CD8-positive, alpha-beta memory T cell (primary cell): ENCODE measurements at places on chromosomes 4 and X.

DNA sequence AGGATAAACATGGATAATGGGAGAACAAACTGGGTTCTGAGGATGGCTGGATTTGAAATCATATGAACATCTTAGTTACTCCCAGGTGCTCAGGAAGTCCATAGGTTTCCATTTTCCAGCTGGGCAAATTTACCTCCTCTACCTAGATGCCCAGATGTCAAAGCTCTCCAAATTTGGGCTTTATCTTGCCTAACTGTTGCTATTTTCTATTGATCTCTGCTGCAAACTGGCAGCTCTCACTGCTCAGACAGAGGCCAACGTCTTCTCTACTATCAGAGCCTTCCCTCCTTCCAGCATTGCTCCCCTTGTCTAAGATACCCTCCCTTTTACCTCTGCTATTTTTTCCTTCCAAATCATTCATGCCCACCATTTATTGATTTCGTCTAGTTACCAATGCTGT, 62.1 kb downstream of the LDB2 start:
- H3K27ac ChIP-seq = no peak overlapping the region
- H3K27me3 ChIP-seq = no peaks in the 10 kb centered on the region
- no peak overlapping the region for H3K4me3 ChIP-seq

- no peaks in the 10 kb centered on the region for H3K27me3 ChIP-seq
- peak; percentile 82 for DNase-seq
- no peaks in the 10 kb centered on the region for H3K36me3 ChIP-seq
- peak within 1 kb of the TSS; percentile 48 for H3K27ac ChIP-seq
Measured at GRCh38 chrX:132488819-132489577, at the start of gene MBNL3. Gene MBNL3, minus strand, starts transcription at chrX:132489038. Its CDS starts 49,427 bp downstream, at chrX:132439611.

DNA sequence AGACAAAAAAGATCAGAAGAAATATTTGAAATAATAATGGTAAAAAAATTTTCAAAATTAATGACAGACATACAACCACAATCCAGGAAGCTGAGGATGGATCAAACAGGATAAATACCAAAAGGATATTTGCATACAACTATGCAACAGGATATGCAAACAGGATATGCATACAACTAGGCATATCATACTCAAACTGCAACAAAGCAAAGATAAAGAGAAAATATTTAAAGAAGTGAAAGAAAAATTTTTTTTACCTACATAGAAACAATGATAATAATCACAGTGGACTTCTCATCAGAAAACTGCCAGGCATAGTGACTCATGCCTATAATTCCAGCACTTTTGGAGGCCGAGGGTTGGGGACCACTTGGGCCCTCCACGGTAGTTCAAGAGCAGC, 11.3 kb upstream of the DHX15 start:
- no peaks in the 10 kb centered on the region for H3K4me1 ChIP-seq
- H3K27ac ChIP-seq = no peak overlapping the region
- no peaks in the 10 kb centered on the region for H3K36me3 ChIP-seq
- H3K27me3 ChIP-seq = no peaks in the 10 kb centered on the region

- H3K4me3 ChIP-seq = no peak overlapping the region
- H3K36me3 ChIP-seq = no peaks in the 10 kb centered on the region
- no peaks in the 10 kb centered on the region for H3K27me3 ChIP-seq
- H3K4me1 ChIP-seq = no peaks in the 10 kb centered on the region
- no peak for DNase-seq
Measured at GRCh38 chr4:30860978-30861377, 140.8 kb downstream of the PCDH7 start.

- no peak overlapping the region for H3K4me3 ChIP-seq
- no peaks in the 10 kb centered on the region for H3K27me3 ChIP-seq
- H3K4me1 ChIP-seq = no peaks in the 10 kb centered on the region
- no peak for DNase-seq
Measured at GRCh38 chr4:54728368-54728767, 70.6 kb downstream of the KIT start.

GRCh38 chrX:15854080-15854655, 445 bp downstream of the AP1S2 start:
- H3K4me3 ChIP-seq = peak overlapping the region; percentile 61
- H3K4me1 ChIP-seq = peaks cover 6% of the 10 kb centered on the region
- H3K27ac ChIP-seq = peak overlapping the region; percentile 24
- no peaks in the 10 kb centered on the region for H3K27me3 ChIP-seq
- peak; percentile 56 for DNase-seq

DNA sequence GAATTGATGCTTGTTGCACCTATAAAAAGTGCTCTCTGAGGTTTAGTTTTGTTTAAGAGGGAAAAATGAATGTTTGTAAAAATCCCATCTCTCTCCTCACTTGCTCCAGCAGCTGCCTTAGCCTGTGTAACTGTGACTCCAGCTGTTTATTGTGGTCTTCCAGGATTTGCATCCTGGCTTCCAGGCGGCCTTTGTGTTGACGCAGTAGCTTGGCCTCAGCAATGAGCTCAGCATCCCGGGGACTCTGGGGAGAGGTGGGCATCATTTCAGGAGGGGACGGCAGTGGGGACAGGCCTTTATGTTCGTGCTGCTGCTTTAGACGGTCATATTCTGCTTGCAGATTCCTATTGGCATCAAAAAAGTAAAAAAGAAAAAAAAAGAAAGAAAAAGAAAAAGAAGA, 75.3 kb upstream of the FTHL17 start:
- no peaks in the 10 kb centered on the region for H3K4me1 ChIP-seq
- H3K27me3 ChIP-seq = no peaks in the 10 kb centered on the region
- H3K4me3 ChIP-seq = no peak overlapping the region
- no peaks in the 10 kb centered on the region for H3K36me3 ChIP-seq
- H3K27ac ChIP-seq = no peak overlapping the region

- H3K27ac ChIP-seq = no peak overlapping the region
- no peak for DNase-seq
Measured at GRCh38 chr4:17667253-17667652, 52.8 kb downstream of the MED28 start.

DNA sequence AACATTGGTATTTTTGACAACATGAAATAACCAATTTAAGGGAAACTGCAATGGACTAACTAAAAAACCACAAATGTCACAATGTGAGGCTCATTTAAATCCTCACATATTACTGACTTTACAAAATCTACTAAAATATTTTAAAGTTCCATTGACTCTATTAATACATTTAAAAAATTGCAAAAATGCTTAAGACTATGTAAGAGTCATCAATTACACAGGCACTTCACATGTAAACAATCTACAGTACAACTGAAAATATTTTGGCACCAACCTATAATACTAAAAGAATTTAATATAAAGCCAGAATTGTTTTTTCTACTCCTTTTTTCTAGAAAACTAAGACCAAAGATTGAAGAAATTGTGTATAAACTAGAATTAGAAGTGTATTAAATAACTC, 76.8 kb upstream of the RBMXL3 start:
- no peaks in the 10 kb centered on the region for H3K4me1 ChIP-seq
- no peaks in the 10 kb centered on the region for H3K36me3 ChIP-seq
- no peak overlapping the region for H3K4me3 ChIP-seq
- H3K27me3 ChIP-seq = no peaks in the 10 kb centered on the region

DNA sequence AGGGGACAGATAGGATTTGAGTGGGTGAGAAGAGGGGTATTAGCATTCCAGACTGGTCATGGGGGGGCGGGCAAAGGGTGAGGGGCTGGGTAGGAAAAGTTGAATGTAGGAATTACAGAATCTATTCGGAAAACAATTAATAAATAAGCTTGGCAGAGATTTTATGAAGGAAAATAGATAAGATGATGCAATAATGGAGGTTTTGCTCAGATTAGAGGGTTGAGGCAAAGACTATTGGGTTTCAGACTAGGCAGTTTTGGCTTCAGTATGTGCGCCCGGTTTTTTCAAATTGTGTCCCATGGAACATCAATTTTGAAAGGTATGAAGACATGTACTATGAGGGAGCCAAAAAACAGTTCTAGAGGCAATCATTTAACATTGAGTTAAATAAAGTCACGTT, 410.6 kb downstream of the SPRY1 start:
- no peaks in the 10 kb centered on the region for H3K36me3 ChIP-seq
- DNase-seq = no peak
- no peak overlapping the region for H3K27ac ChIP-seq
- H3K4me1 ChIP-seq = no peaks in the 10 kb centered on the region
- no peaks in the 10 kb centered on the region for H3K27me3 ChIP-seq
- no peak overlapping the region for H3K4me3 ChIP-seq

DNA sequence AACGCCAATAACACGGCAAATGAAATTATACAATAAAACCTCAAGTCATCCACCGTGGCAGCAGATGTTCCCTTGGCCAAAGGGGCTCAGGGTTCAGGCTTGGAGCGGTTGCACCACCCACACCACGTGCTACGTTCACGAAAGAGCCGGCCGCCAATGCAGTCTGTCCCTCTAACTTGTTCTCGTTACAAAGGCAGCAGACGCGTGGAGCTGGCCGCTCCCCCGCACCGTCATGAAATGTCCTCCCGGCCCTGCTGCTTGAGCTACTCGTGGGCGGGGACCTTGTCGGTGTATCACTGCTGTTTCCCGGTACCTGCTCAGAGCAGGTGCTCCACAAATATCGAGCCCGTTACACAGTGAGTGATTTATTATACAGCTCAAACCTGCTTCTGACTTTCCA, 36.4 kb upstream of the MAN2B2 start:
- DNase-seq = no peak
- H3K27ac ChIP-seq = no peak overlapping the region
- H3K36me3 ChIP-seq = no peaks in the 10 kb centered on the region

- no peaks in the 10 kb centered on the region for H3K36me3 ChIP-seq
- H3K27me3 ChIP-seq = no peaks in the 10 kb centered on the region
- no peak for DNase-seq
- no peak overlapping the region for H3K27ac ChIP-seq
- H3K4me3 ChIP-seq = no peak overlapping the region
Measured at GRCh38 chrX:4881277-4881676, 1167.8 kb upstream of the PRKX start.

DNA sequence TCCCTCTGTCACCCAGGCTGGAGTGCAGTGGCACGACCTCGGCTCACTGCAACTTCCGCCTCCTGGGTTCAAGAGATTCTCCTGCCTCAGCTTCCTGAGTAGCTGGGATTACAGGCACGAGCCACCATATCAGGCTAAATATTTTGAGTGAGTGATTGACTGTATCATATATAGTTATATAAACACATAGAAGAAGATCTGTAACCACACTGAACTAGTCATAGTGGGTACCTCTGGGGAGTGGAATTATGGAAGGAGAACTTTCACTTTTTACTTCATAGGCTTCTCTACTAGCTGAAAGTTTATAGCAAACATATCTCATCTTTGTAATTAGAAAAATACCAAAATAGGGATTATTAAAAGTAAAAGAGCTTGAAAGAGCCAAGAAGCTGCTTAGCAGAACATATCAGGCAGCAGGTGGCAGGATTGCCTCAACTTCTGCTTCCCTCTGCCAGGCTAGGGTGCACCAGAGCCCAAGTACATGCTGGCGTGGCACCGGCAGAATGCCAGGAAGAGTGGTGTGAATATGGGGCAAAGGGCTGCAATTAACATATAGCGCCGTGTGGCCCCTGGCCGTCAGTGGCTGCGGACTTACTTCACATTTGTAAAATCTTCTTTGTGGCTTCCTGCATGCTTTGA, 39.5 kb upstream of the CD40LG start:
- no peaks in the 10 kb centered on the region for H3K36me3 ChIP-seq
- peak; percentile 39 for DNase-seq
- H3K4me1 ChIP-seq = peaks cover 20% of the 10 kb centered on the region
- no peak overlapping the region for H3K27ac ChIP-seq
- H3K4me3 ChIP-seq = peak overlapping the region; percentile 35
- no peaks in the 10 kb centered on the region for H3K27me3 ChIP-seq

GRCh38 chr4:102781570-102781969, 20.8 kb upstream of the MANBA start:
- no peak overlapping the region for H3K27ac ChIP-seq
- no peaks in the 10 kb centered on the region for H3K4me1 ChIP-seq
- DNase-seq = no peak
- no peaks in the 10 kb centered on the region for H3K27me3 ChIP-seq
